ENCODE measurements at places on chromosomes 11 and 22.
A peak's percentile ranks its signal among the peaks of the same experiment; 100 is the strongest.

GRCh38 chr11:36558571-36559413, 9.0 kb upstream of the RAG1 start:
- no peak for DNase-seq

GRCh38 chr22:37419969-37420685, 7.2 kb downstream of the ELFN2 start:
- DNase-seq, result no peak

GRCh38 chr11:11966826-11967668, 41.4 kb downstream of the DKK3 start:
- peak; percentile 73 for DNase-seq

DNA sequence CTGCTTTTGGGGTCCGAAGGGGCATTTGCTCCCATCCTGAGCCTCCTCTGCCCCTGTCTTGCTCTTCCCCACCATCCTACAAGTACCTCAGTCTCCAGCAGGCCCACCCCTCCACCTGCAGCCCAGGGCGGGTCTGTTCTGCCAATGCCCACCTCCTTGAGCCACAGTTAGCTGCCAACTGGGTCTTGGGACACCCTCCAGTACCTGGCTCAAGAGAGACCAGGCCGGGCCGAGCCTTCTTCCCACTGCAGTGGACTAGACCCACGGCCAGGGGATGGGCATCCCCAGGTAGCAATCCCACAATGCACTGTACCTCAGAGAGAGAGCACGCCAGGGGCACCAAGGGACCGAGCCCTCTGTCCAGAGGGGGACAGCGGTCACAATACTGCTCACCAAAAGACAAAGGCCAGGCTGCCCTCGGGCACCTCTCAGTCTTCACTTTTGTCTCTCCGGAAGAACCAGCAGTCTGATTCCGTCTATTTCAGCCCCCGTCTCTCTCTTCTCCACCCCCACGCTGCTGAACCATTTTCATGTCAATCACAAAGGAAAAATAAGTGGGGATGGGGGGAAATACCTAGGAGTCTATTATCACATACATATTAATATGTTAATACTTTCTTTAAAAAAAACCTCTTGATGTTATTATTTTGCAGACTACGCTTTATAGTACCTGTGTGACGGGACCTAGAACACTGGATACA, 51.7 kb downstream of the SYT13 start:
- no peak for DNase-seq

GRCh38 chr11:45803971-45804760, 783 bp upstream of the SLC35C1 start:
- DNase-seq, result peak; percentile 63

- DNase-seq, result no peak
These were observed 60.2 kb upstream of the WNT11 start for GRCh38 chr11:76266286-76267100.

DNA sequence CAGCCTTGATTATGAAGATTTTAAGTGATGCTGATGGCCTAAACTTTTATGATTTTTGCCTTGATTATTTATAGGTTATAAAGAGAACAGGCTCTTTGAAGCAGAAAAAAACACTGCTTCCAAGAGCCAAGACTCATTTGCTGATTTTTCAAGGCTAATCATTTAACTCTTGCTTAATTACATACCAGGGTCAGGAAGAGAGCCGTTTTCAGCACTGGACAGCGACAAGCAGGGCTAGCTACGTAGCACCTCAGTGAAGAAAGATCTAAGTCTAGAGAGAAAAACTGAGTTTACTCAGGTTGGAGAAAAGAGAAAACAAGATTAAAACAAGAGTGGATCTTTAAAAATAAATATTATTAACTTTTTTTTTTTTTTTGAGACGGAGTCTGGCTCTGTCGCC, 615.4 kb upstream of the B3GAT1 start:
- DNase-seq, result no peak

GRCh38 chr11:315516-315994, 1.7 kb downstream of the IFITM1 start:
- peak; percentile 3 for DNase-seq

- DNase-seq, result no peak
These were observed 1.2 kb downstream of the NDUFC2 start for GRCh38 chr11:78078218-78079167.

- no peak for DNase-seq
These were observed 58.9 kb upstream of the SEPTIN5 start for GRCh38 chr22:19655399-19655798.

DNA sequence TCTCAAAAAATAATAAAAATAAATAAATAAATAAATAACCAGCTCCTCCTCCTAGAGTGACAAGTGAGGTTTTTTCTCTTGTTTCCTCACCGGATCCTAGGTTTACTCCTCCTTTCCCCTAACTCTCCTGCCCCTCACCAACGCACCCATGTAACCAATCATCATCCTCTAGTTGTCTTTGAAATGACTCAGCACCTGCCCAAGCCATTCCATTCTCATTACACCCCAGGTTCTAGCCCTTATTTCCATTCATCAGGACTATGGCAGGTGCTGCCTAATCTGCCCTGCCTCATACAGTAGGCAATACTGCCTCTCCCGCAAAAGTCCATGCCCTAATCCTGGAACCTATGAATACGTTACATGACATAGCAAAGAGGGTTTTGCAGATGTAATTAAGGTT, 60.4 kb downstream of the BUD13 start:
- DNase-seq, result no peak

GRCh38 chr11:112470355-112470754, 209.7 kb upstream of the PLET1 start:
- DNase-seq, result no peak

GRCh38 chr11:107017433-107018218, 650 bp downstream of the GUCY1A2 start:
- no peak for DNase-seq

- no peak for DNase-seq
These were observed 13.2 kb downstream of the SIK3 start for GRCh38 chr11:117084992-117085391.

- DNase-seq, result no peak
These were observed 48.5 kb downstream of the WT1 start for GRCh38 chr11:32386770-32387377.

- DNase-seq, result peak; percentile 25
These were observed 10.7 kb downstream of the OLFML1 start for GRCh38 chr11:7495882-7496551.

GRCh38 chr11:121801781-121802180, 314.2 kb downstream of the BLID start:
- DNase-seq, result no peak

- peak; percentile 62 for DNase-seq
These were observed 60.0 kb downstream of the MYO7A start for GRCh38 chr11:77187776-77188632.

DNA sequence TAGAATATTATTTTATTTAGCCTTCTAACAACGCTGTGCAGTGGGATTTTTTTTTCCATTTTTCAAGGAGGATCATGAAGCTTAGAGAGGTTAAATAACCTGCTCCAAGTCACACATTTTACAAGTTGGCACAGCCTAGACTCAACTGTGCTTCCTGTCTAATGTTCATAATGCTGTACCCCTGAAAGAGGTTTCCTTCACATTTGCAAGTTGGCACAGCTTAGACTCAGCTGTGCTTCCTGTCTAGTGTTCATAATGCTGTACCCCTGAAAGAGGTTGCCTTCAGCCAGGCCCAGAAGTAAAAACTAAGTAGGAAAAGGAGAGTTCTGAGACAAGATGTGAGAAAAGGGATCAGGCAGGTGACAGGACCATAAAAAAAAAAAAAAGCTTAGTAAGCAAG, 7.9 kb upstream of the HEPACAM start:
- DNase-seq, result no peak

GRCh38 chr22:49725516-49725915, 102.2 kb downstream of the BRD1 start:
- no peak for DNase-seq

DNA sequence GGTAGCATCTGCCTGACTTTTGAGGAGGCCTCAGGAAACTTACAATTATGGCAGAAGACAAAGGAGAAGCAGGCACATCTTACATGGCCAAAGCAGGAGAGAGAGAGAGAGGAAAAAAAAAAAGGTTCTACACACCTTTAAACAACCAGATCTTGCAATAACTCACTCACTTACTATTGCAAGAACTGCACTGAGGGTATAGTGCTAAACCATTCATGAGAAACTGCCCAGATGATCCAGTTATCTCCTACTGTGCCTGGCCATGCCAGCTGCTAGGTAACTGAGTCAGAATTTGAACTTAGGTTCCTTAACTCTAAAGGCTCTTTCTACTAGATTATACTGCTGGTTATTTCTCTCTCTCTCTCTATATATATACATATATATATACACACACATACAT, 7.3 kb downstream of the HORMAD2 start:
- DNase-seq, result no peak

DNA sequence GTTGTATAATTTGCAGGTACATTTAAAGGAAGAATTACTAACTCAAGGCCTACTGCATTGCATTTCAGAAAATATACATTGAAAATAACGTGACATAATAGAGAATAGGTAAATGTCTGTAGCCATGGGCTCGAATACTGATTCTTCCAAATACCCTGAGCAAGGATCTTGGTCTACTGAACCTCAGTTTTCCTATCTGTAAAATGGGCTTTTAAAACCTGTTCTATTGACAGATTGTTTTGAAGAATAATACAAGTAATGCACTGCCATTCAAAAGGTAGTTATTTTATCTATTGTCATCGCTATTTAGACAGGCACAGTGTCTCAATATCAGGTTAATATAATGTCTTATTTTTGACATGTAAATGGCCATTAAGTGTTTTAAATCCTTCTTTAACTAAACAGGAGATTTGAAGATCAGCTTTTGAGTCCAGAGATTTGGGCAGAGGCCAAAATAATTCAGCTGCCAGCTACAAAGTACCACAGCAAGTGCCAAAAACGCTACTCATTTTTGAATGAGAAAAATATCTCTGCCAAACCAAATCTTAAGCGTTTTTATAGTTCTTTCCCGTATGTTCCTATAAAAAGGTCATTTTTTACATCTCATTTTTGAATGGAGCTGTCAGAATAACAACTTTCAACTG, 56.7 kb downstream of the CTSC start:
- no peak for DNase-seq

DNA sequence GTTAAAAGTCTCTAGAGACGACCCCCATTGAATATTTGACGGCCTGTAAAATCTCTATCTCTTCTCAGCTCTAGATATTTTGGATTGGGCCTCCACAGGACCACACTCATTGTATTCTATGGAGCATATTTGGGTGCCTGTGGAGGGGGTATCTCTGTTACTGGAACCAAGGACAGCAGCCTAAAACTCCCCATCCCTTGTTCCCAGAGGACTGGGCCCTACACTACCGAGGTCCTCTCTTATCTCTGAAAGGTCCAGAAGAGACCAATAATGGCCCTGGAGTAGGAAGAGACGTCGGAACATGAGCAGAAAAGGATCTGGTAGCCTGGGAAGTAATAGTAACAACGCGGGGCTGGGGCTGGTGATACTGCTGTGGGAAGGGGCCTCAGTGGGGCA, 542 bp downstream of the HPS4 start:
- no peak for DNase-seq

GRCh38 chr11:86769219-86769618, 31.1 kb upstream of the PRSS23 start:
- DNase-seq, result no peak
